ENCODE measurements at places on chromosomes 7 and 10.

GRCh38 chr7:85634951-85635350 lies 448.1 kb upstream of the SEMA3D start:
- DNase-seq, result no peak

DNA sequence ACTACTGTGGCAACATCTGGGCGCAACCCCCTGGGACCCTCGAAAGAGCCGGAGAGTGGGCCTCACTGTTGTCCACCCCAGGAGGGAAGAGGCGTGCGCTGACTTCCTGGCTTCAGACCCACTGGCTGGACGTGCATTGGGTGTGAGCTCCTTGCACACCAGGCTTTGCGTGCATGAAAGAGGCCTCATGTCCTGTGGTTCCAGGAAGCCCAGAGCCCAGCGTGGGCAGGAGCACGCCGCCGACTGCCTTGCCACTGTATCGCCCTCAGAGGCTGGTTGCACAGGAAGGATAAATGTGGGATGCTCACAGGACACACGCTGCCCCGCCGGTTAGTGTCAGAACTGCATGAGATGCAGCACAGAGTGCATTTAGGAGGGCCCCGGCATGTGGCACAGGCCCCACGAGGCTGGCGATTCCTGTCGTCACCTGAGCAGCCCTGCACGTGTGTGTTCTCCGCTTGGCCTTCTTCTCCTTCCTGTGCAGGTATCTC lies 8.5 kb upstream of the JAKMIP3 start:
- no peak for DNase-seq

DNA sequence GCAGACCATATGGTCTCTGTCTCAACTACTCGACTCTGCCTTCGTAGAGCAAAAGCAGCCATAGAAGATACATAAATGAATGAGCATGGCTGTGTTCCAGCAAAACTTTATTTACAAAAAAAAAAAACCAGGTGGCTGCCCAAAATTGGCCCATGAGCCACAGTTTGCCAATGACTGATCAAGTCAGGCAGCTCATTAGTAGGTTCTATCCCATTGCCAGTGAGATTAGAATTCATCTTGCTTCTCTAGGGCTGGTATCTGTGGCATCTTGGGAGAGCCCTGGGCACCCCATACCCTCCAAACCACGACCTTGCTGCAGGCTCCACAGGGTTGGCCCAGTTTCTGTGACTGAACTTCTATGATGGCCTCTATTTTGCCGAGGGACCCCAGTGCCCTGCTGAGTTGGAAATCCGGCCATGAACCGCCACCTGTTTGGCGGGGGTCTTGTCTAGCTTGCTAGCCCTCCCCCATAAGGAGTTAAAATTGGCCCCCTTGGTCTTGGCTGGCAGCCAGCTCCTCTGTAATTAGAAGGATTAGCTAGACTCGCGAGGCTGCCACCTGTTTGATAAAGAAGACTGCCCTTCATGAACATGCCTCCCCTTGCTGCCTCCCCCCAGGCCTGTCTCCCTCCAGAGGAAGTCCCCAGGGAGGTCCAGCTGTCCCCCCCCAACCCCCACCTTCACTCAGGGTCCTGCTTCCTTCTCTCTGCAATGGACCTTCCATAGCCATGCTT lies 83.9 kb downstream of the CHN2 start:
- DNase-seq, result no peak

DNA sequence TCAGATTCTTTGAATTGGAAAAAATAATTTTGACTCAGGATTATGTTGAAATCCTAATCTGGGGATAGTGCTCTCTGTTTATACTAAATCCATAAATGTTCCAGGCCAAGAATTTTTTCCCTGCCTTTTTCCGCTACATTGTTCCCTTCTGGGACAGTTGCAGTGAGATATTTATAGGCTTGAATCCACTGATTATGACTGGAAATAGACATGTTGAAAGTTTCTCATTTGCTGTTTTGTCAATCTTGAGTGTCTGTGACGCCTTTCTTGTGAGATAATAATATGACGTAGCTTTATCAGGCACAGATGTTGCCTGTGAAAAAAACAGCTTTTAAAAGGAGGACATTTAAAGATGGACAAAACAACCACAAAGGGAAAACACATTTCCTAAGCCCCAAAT lies 155.9 kb downstream of the ARID5B start:
- no peak for DNase-seq

GRCh38 chr7:136045181-136045580 lies 68.0 kb upstream of the MTPN start:
- DNase-seq, result no peak

DNA sequence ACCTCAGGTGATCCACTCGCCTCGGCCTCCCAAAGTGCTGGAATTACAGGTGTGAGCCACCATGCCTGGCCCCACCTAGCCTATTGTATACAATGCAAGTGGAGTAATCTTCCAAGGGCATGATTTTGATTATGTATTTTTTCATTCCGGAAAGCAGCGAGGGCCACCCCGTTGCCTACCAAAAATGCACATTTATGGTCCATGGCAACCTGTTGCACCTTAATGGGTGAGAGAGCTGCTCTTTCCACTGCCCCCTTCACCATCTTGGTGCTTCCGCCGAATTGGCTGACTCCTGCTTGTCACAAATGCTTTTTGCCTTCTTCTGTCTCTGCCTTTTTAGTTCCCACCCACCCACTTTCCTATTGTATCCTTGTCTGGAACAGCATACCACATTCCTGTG lies 699.5 kb downstream of the LRMDA start:
- DNase-seq, result no peak

DNA sequence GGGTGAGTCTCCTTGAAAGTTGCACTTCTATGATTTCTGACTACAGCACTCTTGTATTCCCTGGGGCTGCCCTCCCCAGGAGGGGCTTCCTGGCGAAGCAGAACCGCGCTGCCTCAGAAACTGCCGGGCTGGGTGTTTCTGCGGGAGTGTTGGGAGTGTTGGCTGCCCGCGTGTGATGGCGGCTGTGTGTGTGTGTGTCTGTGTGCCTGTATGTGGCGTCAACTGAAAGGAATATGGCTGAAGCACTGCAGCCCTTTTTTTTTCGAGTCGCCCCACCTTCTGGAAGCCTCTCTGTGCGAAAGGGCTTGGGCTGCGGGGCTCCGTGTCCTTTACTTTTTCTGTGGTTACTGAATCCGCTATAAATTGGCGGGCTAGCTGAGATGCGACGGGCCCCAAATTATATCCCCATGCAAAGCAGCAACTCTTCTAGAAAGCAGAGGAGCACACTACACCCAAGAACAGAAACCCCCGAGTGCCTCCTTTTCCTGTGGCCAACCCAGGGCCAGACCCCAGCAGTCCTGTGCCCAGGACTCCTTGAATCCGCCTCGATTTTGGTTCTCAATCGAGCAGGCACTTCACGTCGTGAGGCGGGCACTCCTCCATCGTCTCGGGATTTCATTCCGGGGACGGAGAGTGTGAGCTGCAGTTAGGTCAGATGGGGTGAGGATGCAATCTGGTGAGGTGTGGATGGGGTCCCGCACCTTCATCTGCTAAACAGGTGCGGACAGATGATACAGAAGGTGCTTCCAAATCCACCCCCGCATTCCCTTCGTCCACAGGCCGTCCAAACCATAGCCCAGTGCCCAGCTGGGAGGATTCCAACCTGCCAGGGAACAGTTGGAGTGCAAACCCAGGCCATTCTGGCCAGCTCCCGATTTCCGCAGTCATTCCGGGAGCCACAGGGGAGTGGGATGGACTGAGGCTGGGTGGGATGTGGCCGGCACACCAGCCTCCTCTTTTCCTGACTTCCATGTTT lies 22.5 kb upstream of the ZNF273 start:
- no peak for DNase-seq

- DNase-seq, result no peak
These were observed 183.1 kb upstream of the PRSS58 start for GRCh38 chr7:142440906-142441411.

GRCh38 chr7:88337572-88337971 lies 30.9 kb upstream of the STEAP4 start:
- no peak for DNase-seq

- DNase-seq, result no peak
These were observed 100.2 kb downstream of the ACTR3B start for GRCh38 chr7:152859781-152860191.

GRCh38 chr10:108956149-108956548 lies 967.2 kb downstream of the XPNPEP1 start:
- no peak for DNase-seq

DNA sequence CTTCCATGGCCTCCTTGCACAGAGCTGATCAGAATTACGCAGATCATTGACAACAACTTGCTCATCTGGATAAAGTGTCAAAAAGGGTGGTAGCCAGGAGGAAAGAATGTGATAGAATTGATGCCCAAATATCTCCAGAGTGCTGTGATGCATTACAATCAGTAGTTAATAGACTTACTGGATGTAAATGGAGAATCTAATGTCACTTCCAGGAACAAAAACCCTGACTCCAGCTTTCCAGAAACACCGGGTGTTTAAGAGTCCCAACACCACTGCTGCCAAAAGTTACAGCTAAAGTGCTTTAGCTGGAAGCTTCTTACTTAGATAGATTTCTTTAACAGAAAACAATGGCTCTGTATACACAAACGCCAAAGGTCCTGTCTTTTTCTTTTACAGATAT lies 25.7 kb upstream of the OSBPL3 start:
- DNase-seq, result no peak

GRCh38 chr10:53699231-53699630 lies 926.6 kb upstream of the MBL2 start:
- no peak for DNase-seq

- no peak for DNase-seq
These were observed 1124.4 kb downstream of the NXPH1 start for GRCh38 chr7:9557853-9558252.

DNA sequence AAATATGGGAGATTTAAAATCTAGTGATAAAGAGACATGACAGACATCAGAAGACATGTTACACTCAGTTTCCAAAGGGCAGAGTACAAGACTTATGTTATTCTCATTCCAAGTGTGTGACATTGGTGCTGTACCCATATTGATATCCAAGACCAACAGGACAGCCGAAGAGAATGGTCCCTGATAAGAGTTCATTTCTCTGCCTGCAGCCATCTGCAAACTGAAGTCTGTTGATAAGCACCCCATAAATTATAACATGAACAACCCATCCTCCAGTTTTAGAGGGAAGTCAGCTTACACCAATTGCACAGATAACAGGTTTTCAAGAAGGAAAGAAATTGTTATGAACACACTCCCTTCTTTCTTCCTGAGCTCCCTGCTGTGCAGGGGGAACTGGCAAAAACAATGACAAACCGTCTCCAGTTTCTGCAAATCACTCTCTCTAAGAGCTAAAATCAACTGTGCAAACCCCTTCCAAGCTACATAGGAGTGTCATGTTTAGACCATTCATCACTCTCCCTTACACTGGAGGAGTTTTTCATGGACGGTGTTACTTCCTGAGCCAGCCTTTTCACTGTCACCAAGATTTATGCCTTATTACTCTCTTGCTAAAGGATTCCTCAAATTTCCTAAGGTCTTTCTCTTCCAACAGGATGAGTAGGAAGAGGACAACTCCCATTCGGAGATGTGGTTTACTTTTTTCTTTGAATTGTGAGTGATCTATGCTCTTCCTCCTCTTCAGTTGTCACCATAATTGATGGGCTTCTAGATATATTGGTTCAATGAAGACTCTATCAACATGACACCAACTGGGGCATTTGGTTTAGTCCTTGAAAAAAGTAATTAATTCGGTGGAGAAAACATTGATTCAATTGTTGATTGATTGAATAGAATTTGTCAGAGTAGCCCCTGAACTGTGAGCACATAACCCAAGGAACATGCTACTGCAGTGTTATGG lies 80.3 kb upstream of the FAM171A1 start:
- DNase-seq, result no peak

- no peak for DNase-seq
These were observed 8.8 kb downstream of the CCSER2 start for GRCh38 chr10:84337199-84337598.

GRCh38 chr7:115476671-115477181 lies 553.8 kb downstream of the TFEC start:
- DNase-seq, result no peak

DNA sequence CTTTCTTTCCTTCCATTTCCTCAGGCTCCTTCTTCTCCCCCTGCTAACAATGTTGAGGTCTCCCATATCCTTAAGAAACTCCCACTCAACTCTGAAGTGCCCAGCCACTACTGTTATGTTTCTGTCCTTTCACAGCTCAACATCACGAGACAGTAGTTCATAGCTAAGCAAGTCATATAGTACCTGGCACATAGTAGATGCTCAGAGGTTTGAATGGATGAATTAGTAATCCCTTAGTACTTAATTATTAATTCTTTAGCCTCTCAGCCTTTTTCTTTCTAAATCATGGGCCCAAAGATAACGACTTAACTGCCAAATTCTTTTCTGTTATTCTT lies 22.6 kb downstream of the CSGALNACT2 start:
- no peak for DNase-seq

GRCh38 chr7:67731704-67732103 lies 735.1 kb downstream of the TYW1 start:
- DNase-seq, result no peak

DNA sequence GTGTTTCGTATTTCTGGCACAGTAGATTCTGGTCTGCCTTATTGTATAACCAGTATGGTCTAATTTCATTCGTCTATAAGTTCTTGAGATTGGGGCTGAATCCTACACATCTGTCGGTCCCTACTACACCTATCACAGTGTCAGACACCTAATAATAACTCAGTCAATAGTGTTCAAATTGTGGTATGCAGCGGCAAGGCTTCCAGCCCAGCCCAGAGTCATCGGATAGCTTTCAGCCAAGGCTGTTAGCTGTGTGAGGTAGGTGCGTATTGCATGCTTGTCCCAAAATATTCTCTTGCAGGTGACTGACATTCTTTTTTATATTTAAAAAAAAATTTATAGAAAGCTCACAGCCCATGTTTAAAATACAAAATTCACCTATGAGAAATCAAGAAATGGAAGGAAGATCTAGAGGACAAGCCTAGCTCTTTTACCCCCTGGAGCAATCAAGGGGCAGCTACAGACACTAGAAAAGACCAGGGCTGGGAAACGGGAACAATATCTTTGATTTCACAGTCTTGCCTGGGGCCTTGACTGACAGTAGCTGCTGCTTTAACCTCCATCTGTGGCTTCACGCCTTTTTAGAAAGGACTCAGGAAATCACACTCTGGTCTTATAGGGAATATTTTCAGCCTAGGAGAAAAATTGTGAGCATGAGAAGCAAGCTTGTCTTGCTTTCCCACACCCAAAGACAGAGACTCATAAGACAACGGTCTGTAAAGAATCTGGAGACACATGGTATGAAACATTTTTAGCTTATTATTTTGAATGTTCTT lies 9.5 kb upstream of the ASB4 start:
- no peak for DNase-seq

GRCh38 chr7:149109969-149110368 lies 16.2 kb downstream of the ZNF425 start:
- no peak for DNase-seq

DNA sequence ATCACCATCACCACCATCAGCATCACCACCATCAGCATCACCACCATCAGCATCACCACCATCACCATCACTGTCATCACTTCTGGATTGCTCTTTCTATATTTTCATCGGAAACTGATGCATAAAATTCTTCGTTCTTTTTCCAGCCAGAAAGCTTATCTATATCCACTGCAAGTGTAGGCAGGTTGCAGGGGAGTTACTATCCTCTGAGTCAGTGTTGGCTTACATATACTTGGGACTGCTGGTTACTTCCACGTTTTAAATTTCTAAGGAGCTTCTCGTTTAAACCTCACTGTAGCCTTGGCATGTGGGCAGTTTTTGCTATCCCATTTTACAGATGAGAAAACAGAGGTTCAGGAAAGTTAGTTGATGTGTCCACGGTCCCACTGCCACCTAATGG lies 66.1 kb downstream of the FOXL3 start:
- no peak for DNase-seq

GRCh38 chr7:151769188-151769821 lies 107.6 kb downstream of the PRKAG2 start:
- DNase-seq, result peak; percentile 19

All from stimulated activated CD8-positive, alpha-beta memory T cell treated with anti-CD3 and anti-CD28 coated beads, Interleukin-15, amount 100 ng/mL, for 4 hours (primary cell).